Stimulated activated CD8-positive, alpha-beta memory T cell treated with anti-CD3 and anti-CD28 coated beads, Interleukin-2, amount 100 ng/mL, for 1 hour (primary cell): ENCODE measurements at places on chromosomes 13 and 19.

- peak; percentile 43 for DNase-seq
These were observed 6.2 kb downstream of the HRC start for GRCh38 chr19:49148784-49149651.

DNA sequence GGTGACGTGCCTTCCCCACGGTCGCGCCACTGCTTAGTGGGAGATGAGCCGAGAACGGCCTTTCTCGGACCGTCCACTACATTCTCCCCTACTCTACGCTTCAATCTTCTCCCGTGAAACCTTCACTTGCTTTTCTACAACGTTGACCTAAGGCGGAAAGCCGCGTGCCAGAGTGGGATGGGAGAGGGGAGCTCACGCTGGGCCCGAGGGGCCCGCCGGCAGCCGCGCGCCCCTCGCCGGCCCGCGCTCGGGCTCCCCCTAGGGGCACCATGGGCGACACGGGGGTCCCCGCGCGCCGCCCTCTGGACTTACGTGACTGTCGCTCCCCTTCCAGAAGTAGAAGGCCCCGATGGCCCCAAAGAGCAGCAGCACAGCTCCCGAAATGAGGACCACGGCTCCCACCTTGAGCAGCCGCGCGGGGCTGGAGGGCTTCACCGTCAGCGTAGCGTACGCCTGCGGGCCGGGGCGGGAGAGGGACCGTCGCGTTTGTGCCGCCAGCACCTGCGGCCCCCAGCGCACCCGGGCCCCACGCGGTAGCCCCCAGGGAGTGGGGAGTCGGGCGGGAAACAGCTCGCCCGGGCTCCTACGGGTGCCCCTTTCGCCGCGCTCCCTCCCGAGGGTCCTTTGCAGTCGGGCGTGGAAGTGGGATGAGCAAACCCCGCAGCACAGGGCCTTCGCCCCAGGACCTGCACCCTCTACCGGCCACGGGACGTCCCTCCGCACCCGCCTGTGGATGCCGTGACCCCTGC lies 727 bp downstream of the CNMD start:
- DNase-seq = peak; percentile 7

- no peak for DNase-seq
These were observed 193.1 kb downstream of the ZIC5 start for GRCh38 chr13:99778500-99778899.

DNA sequence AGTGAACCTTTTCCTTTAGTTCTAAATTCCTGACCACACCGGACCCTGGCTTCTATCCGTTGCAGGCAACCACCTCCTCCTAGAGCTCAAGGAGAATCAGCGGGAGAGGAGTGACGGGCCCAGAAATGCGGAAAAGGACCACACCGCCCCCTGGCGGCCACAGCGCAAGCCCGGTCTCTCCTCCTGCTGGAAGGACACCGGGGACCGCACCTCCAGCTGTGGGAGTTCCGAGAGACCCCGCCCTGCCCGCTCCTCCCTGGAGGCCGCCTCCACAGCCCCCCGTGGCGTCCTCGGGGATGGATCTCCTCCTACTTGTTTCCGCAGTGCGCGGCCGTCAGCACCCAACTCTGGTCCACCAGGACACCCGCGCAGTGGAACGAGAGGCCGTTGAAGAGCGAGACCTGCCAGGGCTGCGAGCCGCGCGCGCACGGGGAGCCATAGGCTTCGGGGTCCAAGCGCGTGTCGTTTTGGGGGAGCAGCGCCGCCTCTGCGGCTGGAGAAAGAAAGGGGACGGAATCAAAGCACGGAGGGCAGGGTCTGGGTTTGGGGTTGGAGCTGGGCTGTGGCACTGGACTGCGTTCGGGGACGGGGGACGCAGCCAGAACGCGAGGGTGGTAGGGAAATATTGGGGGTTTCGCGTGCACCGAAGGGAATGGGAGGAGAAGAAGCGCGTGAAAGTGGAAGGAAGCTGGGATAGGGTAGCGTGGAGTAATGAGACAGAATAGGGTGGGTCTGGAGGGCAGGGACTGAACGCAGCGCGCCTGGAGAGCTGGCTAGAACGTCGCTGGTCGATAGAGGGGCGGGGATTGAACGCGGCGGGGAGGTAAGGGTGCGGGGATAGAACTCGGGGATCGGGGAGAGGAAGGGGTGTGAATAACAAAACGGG lies 2.5 kb downstream of the KLK10 start:
- peak; percentile 16 for DNase-seq

DNA sequence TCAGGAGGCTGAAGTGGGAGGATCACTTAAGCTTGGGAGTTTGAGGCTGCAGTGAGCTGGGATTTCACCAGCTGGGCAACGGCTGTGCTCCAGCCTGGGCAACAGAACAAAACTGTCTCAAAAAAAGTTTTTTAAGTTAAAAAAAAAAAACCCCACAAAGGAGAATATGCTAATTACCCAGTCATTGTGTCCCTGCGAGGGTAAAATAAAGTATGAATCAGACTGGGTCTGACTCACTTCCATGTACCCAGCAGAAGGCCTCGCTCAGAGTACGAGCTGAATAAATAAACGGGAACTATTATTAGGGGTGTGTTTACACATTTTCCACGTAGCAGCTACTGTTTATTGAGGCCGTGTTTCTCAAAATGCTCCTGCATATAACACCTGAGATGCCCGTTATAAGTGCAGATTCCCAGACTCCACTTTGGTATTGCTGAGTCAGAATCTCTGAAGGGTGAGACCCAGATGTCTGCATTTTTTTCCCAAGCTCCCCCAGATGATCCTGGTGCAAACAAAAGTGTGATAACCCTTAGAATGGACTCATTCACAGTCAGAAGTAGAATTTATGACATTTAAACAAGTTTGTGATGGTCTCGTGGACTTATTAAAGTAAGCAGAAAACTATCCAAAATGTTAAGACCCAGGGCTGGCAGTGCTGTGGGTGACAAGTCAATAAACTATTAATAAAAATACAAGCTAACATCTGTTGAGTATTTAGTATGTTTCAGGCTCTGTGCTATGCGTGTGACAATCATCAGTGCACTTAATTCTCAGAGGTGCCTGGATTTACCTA lies 28.2 kb downstream of the KCNC3 start:
- DNase-seq = no peak

DNA sequence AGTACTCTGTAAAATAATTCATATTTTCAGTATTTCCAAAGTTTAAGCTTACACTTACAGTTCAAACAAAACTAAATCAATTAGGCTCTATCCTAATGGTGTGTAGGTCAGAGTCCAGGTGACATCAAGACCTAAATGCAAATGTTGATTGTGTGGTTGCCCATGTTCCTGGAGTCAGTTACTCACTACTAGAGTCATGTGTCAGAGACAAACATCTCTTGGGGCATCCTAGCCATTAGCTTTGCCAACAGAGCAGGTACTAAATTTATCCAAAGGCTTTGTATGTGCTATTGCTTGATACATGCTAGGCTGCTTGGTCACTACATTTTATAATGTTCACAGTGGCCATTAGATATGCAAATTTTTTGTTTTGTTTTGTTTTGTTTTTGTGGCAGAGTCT lies 11.7 kb downstream of the SPRY2 start:
- DNase-seq = no peak

DNA sequence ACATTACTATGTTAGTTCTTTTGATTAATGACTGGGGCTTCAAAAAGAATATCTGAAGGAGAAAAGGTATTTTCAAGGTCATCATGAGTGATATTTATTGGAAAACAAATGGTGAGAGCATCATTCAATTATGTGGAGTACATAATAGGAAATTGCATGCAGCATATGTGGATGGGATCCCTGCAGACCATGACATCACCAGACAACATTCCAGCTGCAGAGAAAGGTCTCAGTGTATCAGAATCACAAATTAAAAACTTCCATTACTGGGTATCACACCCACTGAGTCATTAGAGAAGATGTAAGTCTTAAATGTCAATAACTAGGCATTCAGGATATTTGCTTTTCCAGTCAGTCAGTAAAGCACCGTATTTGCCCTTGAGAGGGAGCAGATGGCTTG lies 574.4 kb upstream of the SLC10A2 start:
- DNase-seq = no peak

DNA sequence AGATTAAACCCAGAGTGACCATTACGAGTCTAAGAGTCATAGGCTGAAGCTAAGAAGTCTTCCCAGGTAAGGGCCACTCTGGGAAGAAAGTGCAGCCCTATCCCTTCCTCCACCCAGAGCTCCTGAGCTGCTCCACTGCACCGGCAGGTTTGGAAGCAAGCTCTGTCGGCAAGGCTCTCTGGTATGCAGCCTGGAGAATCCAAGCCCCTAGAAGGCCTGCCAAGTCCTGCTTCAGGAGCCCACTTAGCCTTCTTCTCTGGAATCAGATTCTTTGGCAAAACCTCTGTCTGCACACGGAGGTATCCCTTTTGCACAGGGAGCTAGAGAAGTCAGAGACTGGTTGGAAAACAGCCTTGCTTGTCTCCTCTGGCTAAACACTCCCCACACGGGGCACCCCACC lies 58.5 kb downstream of the CEBPG start:
- DNase-seq = no peak

- DNase-seq = no peak
These were observed 16.4 kb downstream of the CARM1 start for GRCh38 chr19:10887616-10888367.

DNA sequence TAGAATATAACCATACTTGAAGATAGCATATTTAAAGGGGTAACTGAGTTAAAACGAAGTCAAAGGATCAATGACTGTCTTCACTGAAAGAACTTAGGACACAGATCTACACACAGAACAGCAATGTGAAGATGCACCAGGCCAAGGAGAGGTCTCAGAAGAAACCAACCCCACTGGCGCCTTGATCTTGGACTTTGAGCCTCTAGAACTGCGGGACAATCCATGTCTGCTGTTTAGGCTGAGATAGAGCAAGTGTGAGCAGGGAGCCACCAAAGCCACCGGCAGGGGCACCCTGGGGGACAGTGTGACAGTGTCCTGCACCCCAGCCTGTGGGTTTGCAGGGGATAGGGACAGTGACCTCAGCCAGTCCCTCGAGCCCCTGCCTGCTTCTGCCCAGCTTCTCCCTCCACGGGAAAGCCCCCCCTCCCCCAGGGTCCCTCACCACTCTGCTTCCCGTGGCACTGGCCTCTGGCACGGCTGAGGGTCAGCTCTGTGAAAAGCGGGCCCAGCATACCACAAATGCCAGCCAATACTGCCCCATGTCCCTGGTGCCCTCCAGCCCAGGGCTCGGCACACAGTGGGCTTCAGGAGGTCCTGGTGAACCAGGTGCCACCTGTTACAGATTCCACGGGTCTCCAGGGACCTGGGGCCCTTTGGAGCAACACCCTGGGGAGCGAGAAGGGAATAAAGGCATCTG lies 40.8 kb downstream of the KLF2 start:
- DNase-seq = no peak

DNA sequence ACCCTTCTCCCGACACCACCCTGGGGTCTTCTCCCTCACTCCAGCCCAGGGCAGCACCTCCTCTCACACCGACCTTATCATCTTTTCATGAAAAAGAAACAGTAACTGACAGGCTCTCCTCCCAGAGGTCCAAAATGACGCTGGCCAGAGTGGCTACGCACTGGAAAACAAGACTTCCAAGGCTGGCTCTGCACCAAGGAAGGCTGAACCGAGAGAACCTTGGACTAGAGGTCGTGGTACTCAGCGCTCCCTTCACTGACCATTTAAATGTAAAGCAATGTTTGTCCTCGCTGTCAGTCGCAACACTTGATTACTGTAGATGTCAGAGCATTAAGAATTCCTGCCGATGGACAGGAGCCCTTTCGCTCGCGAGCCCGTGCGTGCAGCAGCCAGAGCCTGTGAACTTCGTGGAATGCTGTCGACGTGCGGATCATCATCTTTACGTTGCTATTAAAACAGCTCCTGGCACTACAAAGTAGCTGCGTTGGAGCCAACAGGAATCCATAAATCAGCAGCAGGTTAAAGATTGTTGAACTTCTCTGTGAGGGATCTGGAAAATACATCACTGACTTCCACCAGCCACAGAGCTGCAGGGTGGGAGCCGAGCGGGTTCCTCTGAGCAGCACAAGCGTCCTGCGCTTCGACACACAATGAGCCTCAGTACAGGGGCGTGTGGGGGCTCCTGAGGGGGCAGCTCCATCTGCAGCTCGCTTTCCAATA lies 125.5 kb upstream of the MCF2L start:
- no peak for DNase-seq

DNA sequence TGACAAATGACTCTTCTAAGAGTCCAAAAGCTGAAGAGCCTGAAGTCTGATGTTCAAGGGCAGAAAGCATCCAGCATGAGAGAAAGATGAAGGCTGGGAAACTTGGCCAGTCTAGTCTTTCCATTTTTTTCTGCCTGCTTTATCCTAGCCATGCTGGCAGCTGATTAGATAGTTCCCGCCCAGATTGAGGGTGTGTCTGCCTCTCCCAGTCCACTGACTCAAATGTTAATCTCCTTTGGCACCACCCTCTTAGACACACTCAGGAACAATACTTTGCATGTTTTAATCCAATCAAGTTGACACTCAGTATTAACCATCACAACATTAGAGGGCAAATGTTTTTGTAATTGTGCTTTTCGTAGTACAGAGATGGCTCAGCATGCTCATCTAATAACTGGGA lies 267.5 kb upstream of the KLHL1 start:
- no peak for DNase-seq

DNA sequence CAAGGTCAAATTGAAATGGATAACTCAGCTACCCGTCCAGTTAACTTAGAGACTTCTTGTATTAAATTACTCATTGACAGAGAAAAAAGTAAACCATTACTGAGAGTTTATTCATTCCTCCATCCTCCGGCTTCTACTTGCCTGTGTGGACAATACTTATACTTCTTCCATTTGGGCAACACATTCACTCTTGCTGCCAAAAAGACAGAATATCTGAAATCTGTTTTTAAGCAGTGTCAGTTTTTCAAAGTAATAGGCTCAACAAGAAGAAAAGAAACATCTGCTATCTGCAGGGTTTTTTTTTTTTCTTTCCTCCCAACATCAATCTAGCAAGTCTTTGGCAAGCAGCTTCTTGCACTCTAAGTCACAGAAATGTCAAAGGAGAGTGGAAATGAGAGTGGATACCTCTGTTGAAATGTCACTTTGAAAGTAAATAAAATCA lies 1142.8 kb downstream of the PCDH9 start:
- DNase-seq = no peak

DNA sequence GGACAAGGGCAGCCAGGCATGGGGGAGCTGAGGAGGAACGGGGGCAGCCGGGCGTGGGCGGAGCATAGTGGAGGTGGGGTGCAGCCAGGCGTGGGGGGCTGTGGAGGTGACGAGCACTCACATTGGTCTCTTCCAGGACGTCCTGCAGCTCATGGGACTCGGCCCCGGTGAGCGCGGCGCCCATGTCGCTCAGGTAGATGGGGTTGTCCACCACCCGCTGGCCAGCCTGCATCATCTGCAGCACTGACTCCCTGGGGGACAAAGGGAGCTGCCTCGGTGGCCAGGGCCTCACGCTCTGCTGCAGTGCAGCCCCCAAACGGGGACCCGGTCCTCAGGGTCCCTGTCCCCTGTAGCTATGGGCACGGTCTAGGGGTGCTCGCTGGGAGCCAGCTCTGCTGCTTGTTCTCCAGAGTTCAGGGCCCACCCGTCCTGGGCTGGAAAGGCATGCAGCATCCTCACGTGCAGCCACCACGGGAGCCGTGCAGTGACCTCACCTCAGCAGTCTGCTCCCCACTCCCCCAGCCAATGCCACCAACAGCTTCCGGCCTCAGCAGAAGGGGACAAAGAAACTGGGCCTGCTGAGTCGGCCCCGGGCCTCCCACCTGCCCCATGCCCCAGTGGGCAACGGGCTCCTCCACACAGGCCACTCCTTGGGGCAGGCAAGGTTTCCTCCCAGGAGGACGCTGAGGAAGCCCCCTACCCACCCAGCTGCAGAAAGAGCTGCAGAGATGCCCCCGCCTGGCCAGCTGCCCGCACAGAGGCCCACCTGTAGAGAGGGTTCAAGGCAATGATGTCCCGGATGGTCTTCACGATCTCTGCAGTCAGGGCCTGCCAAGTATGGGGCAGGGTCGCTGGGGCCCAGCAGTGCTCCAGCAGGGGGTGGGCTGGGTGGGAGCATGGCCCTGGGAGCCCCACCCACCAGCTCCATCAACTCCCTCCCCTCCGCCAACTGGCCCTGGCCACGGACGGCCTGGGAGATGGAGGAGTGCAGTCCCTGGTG lies 12.1 kb downstream of the LONP1 start:
- DNase-seq = no peak
